CD8-positive, alpha-beta memory T cell (primary cell): ENCODE measurements at places on chromosomes 6 and 20. TPM values are rescaled to one million over a fixed set of nuclear protein-coding genes. Genes with fewer than 3 reads are reported as not detected.

The SMLR1 gene
- total RNA-seq = not detected

The TGM2 gene
- not detected for total RNA-seq

The ARMC12 gene
- total RNA-seq = 0.37 TPM

The BPIFB1 gene
- not detected for total RNA-seq

The POU5F1 gene
- not detected for total RNA-seq

The DEFB129 gene
- not detected for total RNA-seq

DNA sequence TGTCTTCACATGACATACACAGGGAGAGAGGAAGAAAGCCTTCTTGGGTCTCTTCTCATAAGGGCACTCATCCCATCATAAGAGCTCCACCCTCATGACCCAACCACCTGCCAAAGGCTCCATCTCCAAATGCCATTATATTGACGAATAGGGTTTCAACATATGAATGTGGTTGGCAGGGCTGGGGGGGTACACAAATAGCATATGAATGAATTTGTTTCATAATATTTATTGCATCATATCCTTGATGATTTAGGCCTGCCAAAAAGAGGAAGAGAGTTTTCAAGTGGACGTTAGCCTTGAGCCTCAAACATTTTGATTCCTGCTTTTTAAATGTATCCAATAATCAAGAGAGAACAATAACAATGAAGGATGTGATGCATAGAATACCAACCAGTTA, 26.2 kb upstream of the OPRM1 start:
- H3K36me3 ChIP-seq = no peaks in the 10 kb centered on the region
- no peak overlapping the region for H3K4me3 ChIP-seq
- no peaks in the 10 kb centered on the region for H3K27me3 ChIP-seq
- DNase-seq = no peak
- H3K27ac ChIP-seq = no peak overlapping the region

DNA sequence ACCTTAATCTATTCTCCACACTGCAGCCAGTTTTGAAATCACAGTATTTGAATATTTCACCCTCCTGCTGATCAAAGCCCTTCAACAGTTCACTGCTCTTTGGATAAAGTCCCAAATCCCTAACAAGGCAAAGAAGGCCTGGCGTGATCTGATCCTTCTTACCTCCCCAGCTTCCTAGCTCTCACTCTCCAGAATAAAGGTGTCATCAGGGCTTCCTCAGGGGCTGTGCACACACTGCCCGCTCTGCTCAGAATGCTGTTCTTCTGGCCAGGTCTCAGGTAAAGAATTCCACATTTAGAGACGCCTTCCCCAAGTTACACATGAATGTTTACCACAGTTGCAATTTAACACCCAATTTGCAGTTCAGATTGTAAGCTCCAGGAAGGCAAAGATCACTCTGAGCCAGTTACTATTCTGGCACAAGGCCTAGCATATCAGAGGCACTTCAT, 58.9 kb upstream of the MCM9 start:
- no peak for DNase-seq
- no peaks in the 10 kb centered on the region for H3K36me3 ChIP-seq
- H3K4me1 ChIP-seq = peaks cover 3% of the 10 kb centered on the region
- H3K27me3 ChIP-seq = no peaks in the 10 kb centered on the region

DNA sequence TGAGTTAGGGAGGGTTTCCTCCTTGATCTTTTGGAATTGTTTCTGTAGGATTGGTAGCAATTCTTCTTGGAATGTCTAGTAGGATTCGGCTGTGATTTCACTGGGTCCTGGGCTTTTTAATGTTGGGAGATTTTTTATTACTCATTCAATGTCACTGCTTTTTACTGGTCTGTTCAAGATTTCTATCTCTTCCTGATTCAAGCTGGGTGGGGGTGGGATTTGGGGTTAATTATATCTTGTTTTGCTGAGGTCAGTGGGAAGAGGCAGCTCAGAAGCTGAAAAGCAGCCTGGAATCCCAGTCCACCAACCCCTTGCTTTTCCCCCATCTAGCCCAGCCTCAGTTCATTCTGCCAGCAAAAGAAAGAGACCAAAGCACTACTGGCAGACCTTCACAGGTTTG, 39.6 kb downstream of the SUMO4 start:
- no peaks in the 10 kb centered on the region for H3K4me1 ChIP-seq
- DNase-seq = no peak
- no peaks in the 10 kb centered on the region for H3K27me3 ChIP-seq
- no peak overlapping the region for H3K27ac ChIP-seq
- H3K36me3 ChIP-seq = no peaks in the 10 kb centered on the region
- H3K4me3 ChIP-seq = no peak overlapping the region

DNA sequence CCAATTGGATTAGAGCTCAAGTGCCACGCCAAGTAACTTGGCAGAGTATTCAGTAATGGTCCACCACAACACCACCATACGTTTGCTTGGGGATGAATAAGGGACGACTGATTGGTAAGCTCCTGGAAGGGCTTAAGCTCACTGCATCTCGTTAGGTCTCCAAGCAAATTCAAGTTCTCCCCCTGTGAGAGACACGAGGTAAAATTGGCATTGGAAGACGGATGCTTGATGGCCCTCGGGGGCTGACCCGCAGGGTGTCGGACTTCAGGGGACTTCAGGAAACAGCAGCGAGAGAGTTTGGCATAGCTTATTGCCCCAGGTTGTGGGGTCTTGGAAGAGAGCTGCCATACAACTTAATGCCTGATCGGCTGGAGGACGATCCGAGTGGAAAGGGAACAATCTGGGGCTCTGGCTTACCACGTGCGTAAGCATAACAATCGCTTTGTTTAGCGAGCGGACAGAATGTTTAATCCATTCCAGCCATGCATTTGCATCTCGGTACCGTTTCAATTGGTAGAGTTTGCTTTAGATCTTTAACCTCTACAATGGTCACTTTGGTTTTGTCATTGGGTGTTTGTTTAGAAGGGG, 4.8 kb upstream of the ZNFX1 start:
- no peaks in the 10 kb centered on the region for H3K27me3 ChIP-seq
- peak overlapping the region; percentile 11 for H3K4me3 ChIP-seq
- no peak for DNase-seq
- peaks cover 81% of the 10 kb centered on the region for H3K36me3 ChIP-seq
- peaks cover 51% of the 10 kb centered on the region for H3K4me1 ChIP-seq

- H3K27ac ChIP-seq = no peak overlapping the region
- H3K27me3 ChIP-seq = no peaks in the 10 kb centered on the region
- no peaks in the 10 kb centered on the region for H3K36me3 ChIP-seq
Observed at GRCh38 chr6:104541411-104541810, 318.3 kb downstream of the HACE1 start.

GRCh38 chr20:1817577-1818211, 77.5 kb upstream of the SIRPA start:
- no peak overlapping the region for H3K27ac ChIP-seq
- H3K4me3 ChIP-seq = no peak overlapping the region
- peaks cover 6% of the 10 kb centered on the region for H3K4me1 ChIP-seq
- no peaks in the 10 kb centered on the region for H3K27me3 ChIP-seq
- no peaks in the 10 kb centered on the region for H3K36me3 ChIP-seq
- DNase-seq = no peak

- H3K4me3 ChIP-seq = no peak overlapping the region
- no peak overlapping the region for H3K27ac ChIP-seq
- no peaks in the 10 kb centered on the region for H3K27me3 ChIP-seq
- H3K36me3 ChIP-seq = no peaks in the 10 kb centered on the region
- no peaks in the 10 kb centered on the region for H3K4me1 ChIP-seq
- no peak for DNase-seq
Observed at GRCh38 chr6:169101981-169102380, 151.7 kb downstream of the THBS2 start.

DNA sequence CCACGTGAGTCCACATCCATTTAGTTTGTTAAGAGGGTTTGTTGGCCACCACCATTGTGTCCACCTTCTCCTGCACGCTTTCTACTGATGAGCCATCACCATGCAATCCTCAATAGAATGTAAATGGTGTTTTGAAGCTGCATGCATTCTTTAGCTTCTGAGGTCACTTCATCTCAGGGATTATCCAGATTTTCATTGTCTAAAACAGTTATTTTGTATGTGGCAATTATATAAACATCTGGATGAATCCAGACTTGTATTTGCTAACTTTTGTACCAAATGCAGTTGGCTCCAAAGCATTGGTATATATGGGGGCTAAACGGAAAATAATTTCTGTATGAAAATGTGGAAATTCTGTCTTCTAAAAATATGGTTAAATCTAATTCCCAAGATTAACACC, 231.2 kb upstream of the ARID1B start:
- H3K4me1 ChIP-seq = no peaks in the 10 kb centered on the region
- H3K36me3 ChIP-seq = no peaks in the 10 kb centered on the region
- no peak overlapping the region for H3K4me3 ChIP-seq
- DNase-seq = no peak
- no peaks in the 10 kb centered on the region for H3K27me3 ChIP-seq

- H3K27me3 ChIP-seq = peaks cover 3% of the 10 kb centered on the region
- H3K4me3 ChIP-seq = no peak overlapping the region
- no peaks in the 10 kb centered on the region for H3K36me3 ChIP-seq
- no peaks in the 10 kb centered on the region for H3K4me1 ChIP-seq
- no peak overlapping the region for H3K27ac ChIP-seq
Observed at GRCh38 chr6:132571774-132572173, 1.7 kb downstream of the TAAR6 start.

DNA sequence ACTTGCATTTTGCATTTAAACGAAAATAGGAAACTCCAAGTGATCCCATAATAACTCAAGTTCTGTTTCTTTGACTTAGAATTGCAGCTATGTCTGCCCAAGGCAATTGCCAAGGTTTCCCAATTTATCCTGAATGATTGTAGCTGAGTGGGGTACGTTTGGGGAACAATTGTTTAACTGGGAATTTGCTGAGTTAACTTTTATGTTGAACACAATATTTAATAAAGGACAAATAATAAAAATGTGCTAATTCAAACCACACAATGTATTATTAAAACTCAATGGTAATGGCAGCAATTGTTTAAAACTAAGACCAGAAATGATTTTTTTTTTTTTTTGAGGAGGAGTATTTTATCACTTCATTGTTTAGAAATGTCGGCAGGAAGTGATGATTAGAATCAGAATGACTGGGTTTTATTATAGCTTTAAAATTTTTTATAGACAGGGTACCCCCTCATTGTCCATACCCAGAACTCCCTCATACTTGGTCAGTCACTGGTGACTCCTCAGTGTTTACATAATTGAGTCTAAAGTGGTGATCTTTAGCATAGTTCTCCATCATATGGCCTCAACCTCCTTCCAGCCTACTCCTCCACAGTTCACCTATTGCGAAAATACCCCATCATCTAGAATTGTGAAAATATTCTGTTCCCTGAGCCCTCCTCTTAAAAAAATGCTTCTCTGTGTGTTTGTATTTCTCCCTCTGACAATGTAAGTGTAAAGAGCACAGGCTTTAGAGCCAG, 389.2 kb upstream of the CITED2 start:
- no peak for DNase-seq
- H3K27me3 ChIP-seq = no peaks in the 10 kb centered on the region
- H3K27ac ChIP-seq = no peak overlapping the region
- no peaks in the 10 kb centered on the region for H3K36me3 ChIP-seq

- H3K36me3 ChIP-seq = no peaks in the 10 kb centered on the region
- no peaks in the 10 kb centered on the region for H3K4me1 ChIP-seq
- H3K4me3 ChIP-seq = no peak overlapping the region
- no peak for DNase-seq
- H3K27ac ChIP-seq = no peak overlapping the region
- H3K27me3 ChIP-seq = no peaks in the 10 kb centered on the region
Observed at GRCh38 chr6:80974579-80974978, 777.9 kb downstream of the TENT5A start.

DNA sequence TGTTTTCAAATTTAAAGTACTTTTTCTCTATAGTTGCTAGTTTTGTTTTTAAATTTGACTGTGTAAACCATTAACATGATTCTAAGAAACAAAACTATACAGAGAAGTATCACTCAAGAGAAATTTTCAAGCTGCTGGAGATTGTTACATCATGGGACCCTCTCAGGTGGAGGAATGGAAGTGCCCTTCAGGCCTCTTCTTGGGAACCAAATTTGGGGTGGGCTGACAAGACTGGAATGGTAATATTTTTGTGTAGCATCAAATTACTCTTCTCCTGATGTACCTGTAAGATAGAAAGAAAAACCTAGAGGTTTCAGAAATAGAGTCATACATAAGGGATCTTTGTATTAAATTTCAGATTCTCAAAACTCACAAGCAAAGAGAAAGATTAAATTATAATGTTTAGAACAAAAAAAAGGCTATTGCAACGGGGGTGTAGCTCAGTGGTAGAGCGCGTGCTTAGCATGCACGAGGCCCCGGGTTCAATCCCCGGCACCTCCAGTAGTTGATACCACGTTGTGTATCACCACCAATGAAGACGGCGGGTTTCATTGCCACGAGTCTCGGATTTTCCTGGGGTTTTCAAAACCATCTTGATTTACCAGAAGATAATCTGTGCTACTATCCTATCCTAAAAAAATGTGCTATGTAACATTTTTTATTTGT, 193.7 kb downstream of the GPX5 start:
- H3K4me3 ChIP-seq = no peak overlapping the region
- no peaks in the 10 kb centered on the region for H3K4me1 ChIP-seq
- H3K27me3 ChIP-seq = no peaks in the 10 kb centered on the region
- no peaks in the 10 kb centered on the region for H3K36me3 ChIP-seq

DNA sequence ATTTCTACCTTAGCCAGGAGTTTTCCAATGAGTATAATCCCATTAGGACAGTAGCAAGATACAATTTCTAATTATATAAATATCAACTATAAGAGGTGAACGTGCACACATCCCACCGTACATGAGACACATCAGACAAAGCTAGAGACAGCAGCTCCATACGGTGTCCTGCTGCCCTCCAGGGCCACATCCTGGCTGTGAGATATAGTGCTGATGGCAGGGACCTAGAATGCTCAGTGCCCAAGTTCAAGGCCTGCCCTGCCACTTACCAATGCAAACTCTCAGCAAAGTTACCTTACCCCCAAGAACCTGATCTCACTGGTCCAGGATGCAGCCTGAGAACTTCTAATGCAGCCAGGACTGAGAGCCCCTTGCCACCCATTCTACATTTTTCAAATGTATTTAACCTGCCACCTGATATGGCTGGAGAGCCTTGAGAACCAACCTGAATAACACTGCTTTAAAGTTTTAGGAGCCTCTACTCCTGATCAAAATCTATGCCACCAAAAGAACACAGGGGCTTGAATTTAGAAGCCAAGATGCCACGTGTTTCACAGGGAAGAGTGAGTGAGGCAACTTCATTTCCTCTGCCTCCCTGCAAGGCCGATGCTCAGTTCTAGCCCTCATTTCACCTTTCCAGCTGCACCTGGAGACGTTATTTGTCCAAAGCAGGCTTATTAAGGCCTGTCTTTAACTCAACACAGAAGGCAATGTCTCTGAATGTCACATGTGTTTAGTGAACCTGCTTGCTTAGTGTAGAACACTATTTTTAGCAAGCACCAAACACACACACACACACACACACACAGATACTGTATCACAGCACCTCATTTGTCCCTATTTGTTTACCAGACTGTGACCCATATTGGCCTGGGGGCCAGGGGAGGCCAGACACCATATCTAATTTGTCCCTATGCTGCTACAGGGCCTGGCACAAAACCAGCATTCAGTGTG, 6.1 kb downstream of the NFATC2 start:
- peaks cover 88% of the 10 kb centered on the region for H3K4me1 ChIP-seq
- no peaks in the 10 kb centered on the region for H3K36me3 ChIP-seq
- H3K27me3 ChIP-seq = no peaks in the 10 kb centered on the region
- no peak for DNase-seq
- no peak overlapping the region for H3K4me3 ChIP-seq
- H3K27ac ChIP-seq = no peak overlapping the region

GRCh38 chr6:14178083-14178445, 60.5 kb downstream of the CD83 start:
- H3K4me1 ChIP-seq = no peaks in the 10 kb centered on the region
- no peak for DNase-seq
- H3K27ac ChIP-seq = no peak overlapping the region
- no peak overlapping the region for H3K4me3 ChIP-seq
- no peaks in the 10 kb centered on the region for H3K27me3 ChIP-seq

GRCh38 chr20:34943808-34944567, 11.6 kb downstream of the GSS start:
- no peak overlapping the region for H3K27ac ChIP-seq
- DNase-seq = no peak
- H3K4me3 ChIP-seq = no peak overlapping the region
- H3K36me3 ChIP-seq = peaks cover 20% of the 10 kb centered on the region
